Brain pericyte (primary cell): ENCODE measurements at places on chromosomes 4 and X.

DNA sequence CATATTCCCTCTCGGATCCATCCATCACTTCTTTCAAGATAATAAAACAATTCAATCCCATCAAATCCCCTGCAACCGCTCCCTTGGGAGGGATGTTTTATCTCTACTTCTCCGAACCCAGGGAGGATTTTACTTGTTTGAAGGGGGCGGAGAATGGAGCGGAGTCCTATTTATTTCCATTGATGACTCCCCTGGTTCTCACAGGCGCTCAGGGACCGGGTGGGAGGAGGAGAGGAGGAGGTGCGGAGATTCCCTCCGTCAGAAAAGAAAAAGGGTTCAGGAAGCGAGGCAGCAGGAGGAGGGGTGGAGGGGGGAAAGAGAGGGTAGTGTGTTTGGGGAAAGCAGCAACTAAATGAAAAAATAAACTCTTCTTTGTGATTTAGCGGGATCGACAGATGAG is 2.1 kb downstream of the NDNF start:
- DNase-seq = no peak

DNA sequence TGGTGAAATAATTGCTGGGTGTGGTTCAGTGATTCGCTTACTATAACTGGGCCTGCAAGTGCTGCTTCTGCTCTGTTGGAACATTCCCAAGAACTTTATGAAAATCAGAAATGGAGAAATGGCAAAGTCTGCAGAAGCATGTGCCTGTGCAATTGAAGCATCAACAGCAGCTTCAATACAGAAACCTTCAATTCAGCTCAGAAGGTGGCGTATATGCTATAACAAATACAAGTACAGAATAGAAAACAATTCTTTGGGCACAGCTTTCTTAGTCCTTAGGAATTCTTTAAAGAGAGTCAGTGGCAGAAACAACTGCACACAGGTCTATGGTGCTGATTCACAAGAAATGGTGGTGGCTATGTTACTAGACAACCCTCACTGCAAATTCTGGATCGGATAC is 18.0 kb upstream of the PDHA2 start:
- no peak for DNase-seq

DNA sequence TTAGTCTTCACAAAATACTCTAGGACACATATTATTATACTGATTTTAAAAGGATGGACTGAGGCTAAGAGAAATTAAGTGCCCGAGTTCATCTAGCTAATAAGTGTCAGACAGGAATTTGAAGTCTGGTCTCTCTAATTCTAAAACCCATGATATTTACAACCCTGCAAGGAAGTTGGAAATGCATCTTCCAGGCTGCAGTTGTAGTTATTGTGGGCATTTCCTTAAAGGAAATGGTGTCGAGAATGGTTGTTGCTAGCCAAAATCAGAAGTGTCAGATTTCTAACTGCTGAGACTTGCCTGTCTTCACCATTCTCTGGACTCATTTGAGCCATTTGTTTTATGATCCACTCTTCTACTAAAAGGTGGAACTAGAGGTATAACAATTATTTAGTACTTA is 82.5 kb downstream of the FAT4 start:
- no peak for DNase-seq

GRCh38 chrX:54292755-54293154 is 65.1 kb downstream of the WNK3 start:
- no peak for DNase-seq

DNA sequence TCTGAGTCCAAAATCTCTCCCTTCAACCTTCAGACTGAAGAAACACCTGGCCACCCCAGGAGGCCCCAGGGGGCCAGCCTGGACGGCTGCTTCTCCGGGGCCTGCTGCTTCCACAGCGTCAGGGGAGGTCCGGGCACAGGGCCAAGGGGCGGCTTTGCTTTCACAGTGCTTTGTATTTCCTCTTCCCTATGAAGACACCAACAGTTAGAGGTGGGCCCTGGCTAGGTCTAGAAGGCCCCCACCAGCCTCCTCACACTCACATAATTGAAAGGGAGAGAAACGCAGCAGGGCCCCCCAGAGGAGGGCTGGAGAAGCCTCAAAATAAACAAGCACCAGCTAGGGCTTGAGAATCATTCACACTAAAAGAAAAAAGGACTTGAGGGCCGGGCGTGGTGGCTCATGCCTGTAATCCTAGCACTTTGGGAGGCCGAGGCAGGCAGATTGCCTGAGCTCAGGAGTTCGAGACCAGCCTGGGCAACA is 17.8 kb downstream of the SCD5 start:
- peak; percentile 86 for DNase-seq

GRCh38 chr4:128853741-128854140 is 44.2 kb downstream of the JADE1 start:
- DNase-seq = no peak

GRCh38 chr4:120658772-120659171 is 263.8 kb downstream of the PRDM5 start:
- no peak for DNase-seq

DNA sequence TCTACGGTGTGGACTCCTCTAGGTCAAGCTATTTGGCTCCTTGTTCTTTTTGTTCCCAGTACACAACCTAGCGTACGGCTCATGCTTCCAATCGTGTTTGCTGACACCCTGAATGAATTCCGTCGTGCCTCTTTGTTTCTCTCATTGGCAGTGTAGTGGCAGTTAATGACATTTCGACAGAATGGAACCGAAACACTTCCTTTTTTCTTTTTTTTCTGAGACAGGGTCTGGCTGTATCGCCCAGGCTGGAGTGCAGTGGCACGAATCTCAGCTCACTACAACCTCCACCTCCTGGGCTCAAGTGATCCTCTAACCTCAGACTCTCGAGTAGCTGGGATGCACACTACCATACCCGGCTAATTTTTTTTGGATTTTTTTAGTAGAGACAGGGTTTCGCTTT is 113.3 kb upstream of the ATP6AP2 start:
- no peak for DNase-seq

DNA sequence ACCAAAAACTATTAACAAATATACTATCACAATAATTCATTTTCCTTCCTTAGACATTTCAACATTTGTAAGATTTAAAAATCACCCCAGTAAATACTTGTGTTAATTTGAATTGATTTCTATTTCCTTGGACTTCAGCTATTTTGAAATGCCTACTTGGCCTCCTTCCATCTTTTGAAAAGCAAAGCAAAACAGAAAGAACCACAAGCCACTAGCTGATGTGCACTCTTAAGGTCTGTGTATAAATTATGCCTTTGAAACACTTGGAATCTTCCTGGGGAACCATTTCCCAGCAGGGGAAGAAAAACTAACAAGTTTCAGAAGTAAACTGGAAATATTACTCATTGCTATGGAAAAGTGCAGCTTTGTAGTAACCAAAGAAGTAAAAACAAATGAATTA is 139.8 kb downstream of the CLCN4 start:
- DNase-seq = peak; percentile 59

DNA sequence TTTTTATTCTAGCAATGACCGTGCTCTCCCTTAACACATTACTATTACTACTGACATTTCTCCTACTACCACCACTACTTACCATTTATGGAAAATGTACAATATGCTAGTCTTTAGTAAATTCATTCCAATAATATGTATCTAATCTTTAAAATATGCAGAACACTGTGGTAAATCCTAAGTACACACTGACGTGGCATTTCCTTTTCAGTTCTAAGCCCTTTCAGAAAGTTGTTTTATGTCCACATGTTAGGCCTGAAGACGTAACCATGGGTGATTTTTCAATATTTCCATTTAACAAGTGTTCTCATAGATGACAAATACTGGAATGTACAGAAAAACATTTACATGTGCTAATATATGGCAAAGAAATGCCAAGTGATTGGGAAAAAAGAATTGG is 268.6 kb upstream of the SLIT2 start:
- peak; percentile 38 for DNase-seq

DNA sequence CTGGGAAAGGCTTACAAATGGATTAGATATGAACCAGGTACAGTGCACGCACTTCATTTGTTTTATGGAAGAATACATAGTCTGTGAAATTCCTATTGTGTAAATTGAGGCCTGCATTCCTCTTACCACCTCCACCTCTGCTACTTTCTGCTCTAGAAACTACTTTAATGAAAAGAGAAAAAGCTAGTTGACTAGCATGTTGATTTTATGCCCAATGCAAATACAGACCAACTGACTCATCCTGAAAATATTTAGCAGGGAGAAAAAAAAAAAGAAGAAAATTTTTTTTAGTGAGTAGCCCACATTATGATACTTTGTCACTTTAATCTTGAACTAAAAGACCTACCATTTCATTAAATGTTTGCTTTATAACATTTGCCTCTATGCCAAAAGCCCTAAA is 41.2 kb downstream of the DCLK2 start:
- DNase-seq = no peak

DNA sequence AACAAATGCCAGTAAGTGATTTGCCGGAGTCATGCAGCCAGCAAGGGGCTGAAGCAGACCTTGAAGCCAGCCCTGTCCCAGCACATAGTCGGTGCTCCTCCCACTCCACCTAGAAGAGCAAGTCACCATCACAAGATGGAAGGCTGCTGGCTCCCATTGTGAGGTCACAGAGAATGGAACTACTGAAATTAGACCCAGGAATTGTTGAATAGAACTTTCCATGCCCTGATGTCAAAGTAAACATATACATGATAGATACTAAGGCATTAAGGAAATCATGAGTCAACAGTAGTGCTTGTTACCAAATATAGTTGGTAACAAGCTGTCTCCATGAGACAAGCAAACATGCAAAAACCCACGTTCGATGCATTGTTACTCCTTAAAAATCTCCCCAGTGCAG is 177.1 kb upstream of the MID1 start:
- DNase-seq = no peak

GRCh38 chrX:134369576-134369975 is 90.4 kb upstream of the HPRT1 start:
- no peak for DNase-seq

- no peak for DNase-seq
These were observed 26.5 kb downstream of the SLIT2 start for GRCh38 chr4:20278195-20278594.

DNA sequence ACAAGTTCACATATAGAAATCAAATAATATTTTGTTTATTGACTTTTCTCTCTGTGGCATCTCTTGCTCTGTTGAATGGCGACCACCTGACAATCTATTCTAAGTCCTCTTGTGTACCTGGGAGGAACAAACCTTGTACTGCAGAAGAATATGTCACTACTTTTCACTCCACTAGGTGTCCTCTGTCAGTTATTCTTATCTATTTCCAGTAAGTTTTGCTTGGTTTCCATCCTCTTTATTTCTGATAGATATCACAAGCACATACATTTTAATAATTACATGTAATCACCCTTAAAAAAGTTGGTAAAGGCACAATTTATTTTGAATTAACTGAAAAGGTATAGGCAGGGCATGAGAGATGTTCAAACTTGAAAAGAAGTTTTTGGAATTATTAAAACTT is 238.4 kb downstream of the SNCA start:
- no peak for DNase-seq

DNA sequence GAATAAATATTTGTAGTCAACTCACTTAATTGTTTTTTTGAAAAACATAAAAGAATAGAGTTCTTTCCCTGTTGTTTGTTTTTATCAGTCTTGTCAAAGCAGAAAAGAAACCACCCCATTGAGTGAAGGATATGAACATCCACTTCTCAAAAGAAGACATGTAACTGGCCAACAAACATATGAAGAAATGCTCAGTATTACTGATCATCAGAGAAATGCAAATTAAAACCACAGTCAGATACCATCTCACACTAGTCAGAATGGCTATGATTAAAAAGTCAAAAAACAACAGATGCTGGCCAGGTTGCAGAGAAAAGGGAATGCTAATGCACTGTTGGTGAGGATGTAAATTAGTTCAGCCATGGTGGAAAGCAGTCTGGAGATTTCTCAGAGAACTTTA is 326.1 kb upstream of the EMCN start:
- DNase-seq = no peak
